NCI-H510A treated with DMSO at 0.1 percent for 48 hours (cell line): ENCODE measurements at places on chromosomes 1 and 21.

DNA sequence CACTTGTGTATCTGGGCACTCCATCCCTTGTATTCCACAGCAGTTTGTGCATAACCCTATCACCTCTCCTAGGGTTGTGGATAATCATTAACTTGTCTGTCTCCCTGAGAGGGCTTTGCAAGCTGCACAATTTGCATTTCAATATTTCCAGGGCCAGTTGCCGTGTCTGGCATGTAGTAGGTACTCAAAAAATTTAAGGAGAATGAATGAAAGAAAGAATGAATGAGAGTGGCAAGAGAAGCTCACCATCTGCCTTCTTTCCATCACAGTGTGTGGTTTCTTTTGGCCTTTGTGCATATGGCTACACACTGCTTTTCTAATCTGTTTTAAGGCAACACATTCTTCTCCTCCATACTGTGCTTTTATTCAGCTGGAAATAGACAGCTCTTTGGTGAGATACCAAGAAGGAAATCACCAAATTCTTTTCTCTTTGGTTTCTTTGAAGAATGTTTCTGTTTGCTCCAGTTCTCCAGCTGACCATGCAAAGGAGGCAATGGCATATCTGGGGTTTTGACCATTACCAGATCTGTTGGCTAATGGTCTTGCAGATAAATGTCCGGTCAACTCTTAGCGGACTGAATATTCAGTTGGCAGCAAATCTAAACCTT is 49.4 kb downstream of the NGF start:
- DNase-seq: no peak

- DNase-seq: no peak
These were observed 51.2 kb downstream of the PLXNA2 start for GRCh38 chr1:208192995-208193394.

DNA sequence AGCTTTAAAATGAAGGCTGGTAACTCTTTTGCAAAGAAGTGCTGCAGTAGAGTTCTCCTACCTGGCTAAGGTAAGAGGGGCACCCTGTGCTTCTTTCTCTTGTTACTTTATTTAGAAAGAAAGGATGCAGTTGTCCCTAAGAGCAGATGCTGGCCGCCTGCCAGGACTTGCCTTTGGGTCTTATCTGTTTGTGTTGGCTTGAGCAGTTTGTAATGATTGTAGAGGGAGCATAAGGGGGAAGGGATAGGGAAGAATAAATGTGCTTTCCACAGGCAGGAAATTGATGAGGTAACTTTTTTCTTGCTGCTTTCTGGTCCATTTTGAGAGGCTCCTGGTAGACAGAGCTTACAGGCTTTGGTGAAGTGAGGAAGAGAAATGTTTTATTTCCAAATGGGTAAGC is 229.6 kb downstream of the HHAT start:
- DNase-seq: peak; percentile 70

GRCh38 chr1:193058529-193059281 is 455 bp downstream of the UCHL5 start:
- peak; percentile 28 for DNase-seq

DNA sequence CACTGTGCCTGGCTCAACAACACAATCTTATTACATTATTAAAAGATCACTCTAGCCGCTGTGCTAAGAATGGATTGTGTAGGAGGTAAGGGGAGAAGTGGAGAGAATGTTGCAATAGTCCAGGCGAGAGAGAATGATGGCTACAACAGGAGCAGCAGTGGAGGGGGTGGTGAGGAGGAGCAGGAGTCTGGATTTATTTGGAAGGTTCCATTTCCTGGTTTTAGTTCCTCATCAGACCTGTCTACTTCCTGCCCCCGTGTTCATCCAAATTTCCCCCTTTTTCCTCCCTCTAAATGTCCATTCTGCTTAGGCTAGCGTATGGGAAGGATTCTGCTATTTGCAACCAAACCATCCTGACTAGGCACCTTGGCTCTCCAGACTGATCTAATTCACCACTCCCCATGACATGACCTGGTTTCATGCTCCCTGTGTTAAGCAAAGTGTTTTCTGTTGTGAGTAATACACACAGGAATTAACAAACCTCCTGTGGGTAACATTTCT is 35.1 kb upstream of the EYA3 start:
- DNase-seq: no peak

DNA sequence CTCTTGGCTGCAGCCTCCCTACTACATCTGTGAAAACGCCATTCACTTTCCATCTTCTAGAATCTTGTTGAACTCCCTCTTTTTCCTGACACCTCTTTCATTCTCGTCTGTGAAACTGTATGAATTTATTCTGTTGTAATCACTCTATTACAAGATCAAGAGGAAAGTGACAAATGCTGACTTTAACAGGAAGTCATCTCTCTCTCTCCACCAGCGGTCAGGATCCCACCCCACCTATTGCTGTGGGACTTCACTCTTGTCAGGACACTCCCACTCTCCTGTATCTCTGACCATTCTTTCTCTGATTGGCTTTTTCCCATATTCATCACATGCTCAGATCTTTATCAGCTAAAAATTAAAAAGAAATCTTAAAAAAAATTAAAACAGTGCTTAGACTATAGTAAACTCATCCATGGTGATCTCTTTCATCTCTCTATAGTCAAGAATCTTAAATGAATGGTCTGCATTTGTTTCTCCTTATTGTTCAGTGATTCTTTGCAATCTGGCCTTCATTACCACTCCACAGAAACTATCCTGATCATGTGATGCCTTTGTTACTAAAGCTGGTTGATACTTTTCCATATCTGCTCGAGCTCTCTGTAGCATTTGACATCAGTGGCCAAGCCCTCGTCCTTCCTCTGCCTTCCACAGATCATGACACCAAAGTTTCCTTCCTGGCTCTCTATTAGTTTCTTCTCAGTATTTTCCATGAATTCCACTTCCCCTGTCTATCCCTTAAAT is 113.6 kb downstream of the UCHL5 start:
- DNase-seq: no peak

DNA sequence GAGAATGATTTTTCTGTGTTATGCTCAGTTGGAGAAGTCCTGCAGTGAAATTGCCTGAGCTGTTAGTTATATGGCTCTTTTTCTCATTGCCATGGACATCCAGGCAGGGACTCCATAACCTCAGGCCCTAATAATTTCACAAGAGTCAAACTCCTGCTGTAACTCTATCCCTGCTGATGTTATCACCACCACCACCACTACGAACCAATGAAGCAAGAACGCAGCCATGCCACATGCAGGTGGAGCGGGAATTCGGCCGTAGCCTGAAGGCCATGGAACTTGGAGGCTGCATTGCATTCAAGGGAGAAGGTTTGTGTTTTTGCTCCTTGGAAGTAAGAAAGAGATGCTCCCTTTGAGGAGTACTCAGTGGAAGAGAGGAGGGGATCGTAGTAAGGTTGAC is 16.8 kb upstream of the DLGAP3 start:
- no peak for DNase-seq

DNA sequence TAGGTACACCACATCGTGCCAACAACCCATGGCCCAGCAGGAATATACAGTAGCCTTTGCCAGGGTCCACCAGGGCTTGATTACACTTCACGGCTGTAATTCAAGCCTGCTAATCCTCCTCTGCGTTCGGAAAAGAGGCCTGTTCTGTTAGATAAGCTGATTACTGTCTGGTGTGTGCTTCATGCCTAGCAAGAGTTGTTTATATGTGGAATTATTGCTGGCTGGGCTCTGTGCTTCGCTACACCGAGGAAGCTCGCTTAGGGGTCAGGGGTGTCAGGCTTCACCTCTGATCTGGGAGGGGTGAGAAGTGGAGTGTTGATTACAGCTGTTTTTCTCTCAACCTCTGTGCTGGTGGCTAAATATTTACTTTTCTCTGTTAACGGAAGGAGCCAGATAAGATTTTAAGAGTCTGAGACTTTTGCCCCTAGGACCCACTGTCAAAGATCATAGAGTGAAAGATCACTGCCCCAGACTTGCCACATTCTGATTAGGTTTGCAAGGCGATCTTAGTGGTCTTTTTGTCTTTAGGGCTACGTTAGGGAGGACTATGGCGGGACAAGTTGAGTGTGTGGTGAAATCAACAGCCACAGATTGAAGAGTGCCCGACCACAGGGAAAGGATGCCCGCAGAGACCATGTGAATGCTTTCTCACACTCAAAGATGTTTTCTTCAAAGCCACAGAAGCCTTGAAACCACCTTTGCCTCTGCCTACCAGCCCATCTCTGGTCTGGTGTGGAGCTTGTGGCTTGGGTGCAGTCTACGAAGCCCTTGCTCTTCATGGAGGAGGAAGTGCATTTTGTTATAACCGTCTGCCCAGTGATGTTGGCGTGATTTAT is 216.1 kb downstream of the PBX1 start:
- DNase-seq: peak; percentile 49

- DNase-seq: no peak
These were observed 49.9 kb upstream of the BCL10 start for GRCh38 chr1:85326336-85326735.

- peak; percentile 93 for DNase-seq
These were observed 20.8 kb upstream of the ENSA start for GRCh38 chr1:150650193-150650592.

- no peak for DNase-seq
These were observed 3.1 kb upstream of the BLACAT1 start for GRCh38 chr1:205458777-205459566.
